Smooth muscle cell of bladder (primary cell): ENCODE measurements at places on chromosomes 11 and 22. TPM values are rescaled to one million over a fixed set of nuclear protein-coding genes. Genes with fewer than 3 reads are reported as not detected.

F2 gene
- 0.14 and 0.18 TPM in 2 replicates for total RNA-seq

NCAM1 gene
- total RNA-seq: 0.14 and 0.28 TPM in 2 replicates

KCNJ1 gene
- 0.09 TPM in 1 of 2 replicates, not detected in the other for total RNA-seq

VWCE gene
- total RNA-seq: 0.85 and 1.7 TPM in 2 replicates

HBG1 gene
- total RNA-seq: not detected in 2 replicates

LMNTD2 gene
- 0.28 TPM in 2 replicates for total RNA-seq

SLC22A9 gene
- total RNA-seq: not detected in 2 replicates

CHORDC1 gene
- 20.8 and 33.9 TPM in 2 replicates for total RNA-seq
